Left lung (tissue), 14 donors: ENCODE measurements at places on chromosomes 7 and 10.

- DNase-seq: no peak
Measured at GRCh38 chr10:16648366-16648765, 126.7 kb upstream of the C1QL3 start.

DNA sequence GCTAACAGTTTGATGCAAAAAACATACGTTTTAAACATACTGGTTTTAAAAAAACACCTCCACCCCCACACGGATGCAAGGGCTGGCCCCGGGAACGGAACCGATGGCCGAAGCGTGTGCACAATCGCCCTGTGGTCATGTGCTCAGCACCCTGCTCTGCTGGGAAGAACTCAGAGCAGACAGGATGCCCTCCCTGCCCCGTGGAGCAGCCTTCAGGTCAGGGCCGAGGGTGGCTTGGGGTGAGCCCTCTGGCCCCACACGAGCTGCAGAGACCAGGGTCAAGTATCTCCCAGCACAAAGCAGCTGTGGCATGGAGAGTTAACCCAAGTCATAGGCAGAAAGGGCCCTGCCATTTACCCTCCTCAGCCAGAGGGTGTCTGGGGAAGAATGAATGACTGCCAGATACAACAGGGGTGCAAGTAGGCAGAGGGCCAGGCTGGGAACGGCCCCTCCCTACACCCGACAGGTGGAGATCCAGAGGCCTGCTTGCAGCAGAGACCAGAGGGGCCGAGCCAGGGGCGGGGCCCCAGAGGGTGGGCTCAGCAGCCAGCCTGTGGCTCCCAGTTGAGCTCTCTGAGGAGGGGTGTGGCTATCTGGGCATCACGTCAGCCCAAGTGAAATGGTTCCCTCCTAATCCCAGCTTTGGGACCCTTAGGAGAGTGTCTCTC is 56.8 kb downstream of the ZRANB1 start:
- DNase-seq: peak; percentile 23

- DNase-seq: no peak
Measured at GRCh38 chr7:134893920-134894319, 92.4 kb upstream of the AGBL3 start.

DNA sequence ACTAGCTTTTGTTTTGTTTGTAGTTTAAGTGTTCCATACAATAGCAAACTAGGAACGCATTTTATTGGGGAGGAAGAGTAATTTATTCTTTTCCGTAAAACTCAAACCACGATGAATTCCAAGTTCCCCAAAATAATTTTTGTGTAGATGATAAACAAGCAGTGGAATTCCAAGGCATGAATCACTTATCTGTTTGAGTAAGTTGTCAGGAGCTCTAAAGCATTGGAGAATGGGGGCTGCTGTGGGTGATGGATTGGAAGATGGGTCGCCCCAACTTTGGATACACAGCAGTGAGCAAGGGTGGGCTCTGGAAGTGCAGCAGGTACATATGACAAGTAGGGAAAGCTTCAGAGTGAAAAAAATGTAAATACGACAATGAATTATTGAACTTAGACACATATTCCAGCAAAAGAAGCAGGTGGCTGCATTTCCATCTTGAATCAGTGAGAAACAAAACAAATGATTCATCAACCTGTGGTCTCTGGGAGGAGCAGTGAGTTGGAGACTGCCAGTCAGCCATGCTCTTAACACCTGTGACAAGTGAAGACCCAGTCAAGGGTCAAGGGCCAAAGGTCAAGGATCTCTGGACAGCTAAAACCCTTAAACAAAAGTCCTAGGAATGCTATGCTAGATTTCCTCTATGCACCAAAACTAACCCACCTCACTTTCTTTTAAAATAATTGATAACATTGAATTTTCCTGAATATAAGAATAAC is 34.2 kb upstream of the ADRB1 start:
- no peak for DNase-seq

DNA sequence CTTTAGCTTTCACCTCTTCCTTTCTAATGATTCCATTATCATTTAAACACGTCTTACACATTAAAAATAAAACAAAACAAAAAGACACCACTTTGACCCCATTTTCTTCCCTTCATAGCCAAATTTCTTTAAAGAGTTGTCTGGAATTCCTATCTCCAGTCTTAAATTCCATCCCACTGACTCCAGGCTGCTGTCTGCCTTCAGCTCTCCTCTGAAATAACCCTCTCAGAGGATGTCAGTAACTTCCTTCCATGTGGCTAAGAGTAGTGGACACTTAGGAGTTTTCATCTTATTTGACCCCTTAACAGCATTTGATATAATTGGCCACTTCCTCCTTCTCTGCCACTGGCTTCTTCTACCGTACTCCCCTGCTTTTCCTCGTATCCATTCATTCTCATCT is 69.6 kb upstream of the MKX start:
- no peak for DNase-seq
